ENCODE measurements at places on chromosomes 4 and X.

- DNase-seq = no peak
Measured at GRCh38 chr4:180625653-180626052, 1617.5 kb upstream of the TENM3 start.

- no peak for DNase-seq
Measured at GRCh38 chr4:1717129-1718094, 3.7 kb downstream of the TMEM129 start.

GRCh38 chrX:86149119-86149518, 868 bp downstream of the DACH2 start:
- DNase-seq = no peak

- no peak for DNase-seq
Measured at GRCh38 chrX:110212299-110212698, 105.6 kb downstream of the AMMECR1 start.

GRCh38 chr4:63817196-63817865, 591.9 kb downstream of the TECRL start:
- DNase-seq = no peak
